Peyer's patch (tissue), 4 donors: ENCODE measurements at places on chromosomes 5 and 9. TPM values are rescaled to one million over a fixed set of nuclear protein-coding genes. Genes with fewer than 3 reads are reported as not detected.

GRCh38 chr5:132251220-132251725 is 6.2 kb upstream of the PDLIM4 start:
- DNase-seq: no peak

DNA sequence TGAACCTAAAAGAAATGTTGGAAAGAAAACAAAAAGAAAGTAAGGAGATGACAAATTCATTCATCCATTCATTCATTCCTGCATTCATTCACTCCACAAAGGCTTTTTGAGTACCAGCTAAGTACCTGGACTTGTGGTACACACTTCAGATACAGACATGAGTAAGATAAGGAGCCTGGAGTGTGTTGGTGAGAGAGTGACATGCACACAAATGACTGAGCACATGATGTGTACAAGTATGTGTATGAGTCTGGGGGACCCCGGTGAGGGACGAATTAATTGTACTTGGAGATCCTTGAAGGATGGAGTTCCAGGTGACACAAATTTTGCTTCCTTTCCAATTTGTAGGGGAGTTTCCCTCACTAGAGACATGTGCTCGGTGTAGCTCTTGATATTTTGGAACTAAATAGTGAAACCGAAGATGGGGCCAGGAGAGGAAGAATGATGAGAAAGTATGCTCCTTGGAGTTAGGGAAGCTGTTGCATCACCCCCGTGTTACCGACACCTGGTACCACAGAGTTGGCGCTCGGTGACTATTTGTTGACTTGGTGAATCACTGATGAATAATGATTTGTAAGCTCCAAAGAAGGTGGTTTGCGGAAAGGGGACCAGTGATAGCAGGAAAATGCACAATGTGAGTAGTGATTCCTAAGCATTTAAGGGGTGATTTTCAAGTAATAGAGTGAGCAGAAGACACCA is 509.8 kb downstream of the CCDC171 start:
- DNase-seq: no peak

GRCh38 chr5:137372016-137372772 is 126.9 kb downstream of the SPOCK1 start:
- DNase-seq: no peak

GRCh38 chr5:72377910-72378638 is 57.9 kb downstream of the PTCD2 start:
- no peak for DNase-seq

DNA sequence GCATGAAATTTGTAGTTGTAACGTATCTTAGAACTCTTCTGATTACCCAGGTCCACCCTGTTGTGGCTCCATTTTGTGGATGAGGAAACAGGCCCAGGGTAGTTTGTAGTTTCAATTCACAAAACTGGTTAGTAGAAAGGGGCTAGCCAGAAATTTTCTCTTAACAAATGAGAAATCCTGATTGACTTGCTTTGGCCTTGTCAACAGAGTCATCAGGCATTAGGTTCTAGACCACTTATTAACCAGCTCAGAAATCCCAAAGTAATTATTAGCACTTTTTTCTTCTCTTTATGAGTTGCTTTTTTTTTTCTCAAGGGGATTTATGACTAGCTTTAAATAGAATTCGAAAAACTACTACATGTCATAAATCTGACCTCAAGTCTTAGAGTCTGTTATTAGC is 160.2 kb downstream of the SH3GL2 start:
- DNase-seq: no peak

- no peak for DNase-seq
Measured at GRCh38 chr5:87300744-87301143, 33.1 kb downstream of the RASA1 start.

DNA sequence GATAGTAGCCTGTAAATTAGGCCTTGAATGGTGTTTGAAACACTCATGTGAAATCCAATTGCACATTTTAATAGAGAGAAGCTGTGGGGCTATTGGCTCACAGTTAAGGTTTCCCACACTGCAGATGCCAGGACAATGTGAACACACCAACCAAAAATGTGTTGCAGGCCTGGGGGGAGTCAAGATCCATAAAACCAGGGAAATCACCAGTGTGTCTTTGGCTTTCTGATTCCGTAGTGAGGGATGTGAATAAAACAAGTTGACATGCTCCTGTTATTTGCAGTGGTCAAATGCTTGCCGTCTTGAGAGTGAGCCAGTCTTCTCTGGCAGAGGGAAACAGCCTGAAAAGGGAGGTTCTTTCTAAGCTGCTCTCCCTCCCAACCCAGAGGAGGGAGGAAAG is 79.0 kb downstream of the ZNF462 start:
- DNase-seq: no peak

GRCh38 chr5:35685161-35685560 is 67.5 kb downstream of the SPEF2 start:
- no peak for DNase-seq

DNA sequence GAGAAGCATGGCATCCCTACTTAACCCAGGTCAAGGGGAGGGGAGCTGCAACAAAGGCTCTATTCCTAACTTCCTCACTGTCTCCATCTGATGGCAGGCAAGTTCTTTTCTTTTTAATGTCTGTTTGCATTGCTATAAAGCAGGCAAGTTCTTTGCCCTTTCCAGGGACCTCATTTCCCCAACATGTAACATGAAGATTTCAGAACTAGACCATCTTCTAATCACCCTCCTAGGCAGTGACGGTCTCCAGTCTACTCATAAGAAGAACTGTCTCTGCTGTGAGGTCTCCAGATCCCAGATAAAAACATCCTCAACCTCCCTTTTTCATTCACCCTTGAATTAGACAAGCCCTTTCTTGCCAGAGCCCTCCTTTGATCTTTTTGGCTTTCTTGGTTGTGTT is 42.1 kb downstream of the PPP1R2B start:
- DNase-seq: no peak

DNA sequence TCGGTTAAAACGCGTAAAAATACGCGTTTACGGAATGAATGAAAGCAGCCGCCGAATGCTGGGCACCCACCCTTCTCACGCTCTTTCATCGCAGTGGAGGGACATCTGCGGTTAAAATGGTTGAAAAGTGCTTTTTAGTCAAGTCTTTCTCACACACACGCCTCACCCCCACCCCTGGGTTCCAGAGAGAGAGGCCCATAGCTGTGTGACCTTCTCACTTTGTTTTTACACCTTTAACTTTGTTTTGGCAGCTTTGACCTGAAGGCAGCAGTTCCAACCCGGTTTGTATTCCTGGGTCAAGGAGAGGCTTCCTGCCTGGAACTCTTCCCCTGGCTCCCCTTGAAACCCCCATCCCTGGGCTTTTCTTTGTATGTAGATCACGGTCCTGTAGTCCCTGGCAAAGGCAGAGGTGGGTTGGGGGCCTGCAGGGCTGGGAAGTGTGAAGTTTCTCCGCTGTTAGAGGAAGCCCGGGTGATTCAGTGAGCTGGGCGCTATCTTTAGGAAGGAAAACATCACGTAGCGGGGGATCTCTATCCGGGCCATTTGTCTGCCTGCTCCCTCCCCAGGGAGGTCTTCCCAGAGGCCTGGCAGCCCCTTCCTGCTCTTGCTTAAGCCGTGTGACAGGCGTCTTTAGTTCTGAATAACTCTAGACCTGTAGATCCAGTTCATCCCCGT is 29.6 kb downstream of the SPRY4 start:
- DNase-seq: no peak

DNA sequence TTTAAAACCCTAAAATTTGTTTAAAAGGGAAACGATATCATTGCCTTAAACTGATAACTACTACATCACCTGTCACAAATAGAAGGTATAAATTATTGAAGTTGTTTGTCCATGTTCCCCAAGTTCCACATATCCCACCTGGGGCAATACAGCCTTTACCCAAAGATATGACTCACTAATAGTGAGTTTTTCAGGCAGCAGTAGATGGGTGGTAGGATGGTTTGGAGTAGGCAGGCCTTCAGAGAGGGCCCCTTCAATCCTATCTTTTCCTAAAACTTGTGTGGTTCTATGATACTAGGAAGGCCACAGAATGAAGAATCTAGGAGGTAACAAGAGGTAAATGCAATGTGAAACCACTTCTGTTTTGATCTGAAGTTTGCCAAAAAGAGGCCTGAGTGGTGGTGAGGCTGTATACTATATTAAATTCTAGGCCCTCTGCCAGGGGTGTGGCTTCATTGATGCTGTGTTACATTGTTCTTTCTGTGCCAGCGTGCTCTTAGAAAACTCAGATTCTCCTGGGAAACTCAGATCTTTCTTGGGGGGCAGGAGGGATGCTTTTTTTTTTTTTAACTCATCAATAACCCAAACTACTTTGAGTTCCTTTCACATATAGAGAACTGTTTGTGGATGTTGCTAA is 7.2 kb downstream of the CYSTM1 start:
- no peak for DNase-seq

GRCh38 chr5:20041326-20042274 is 53.6 kb upstream of the CDH18 start:
- no peak for DNase-seq

- no peak for DNase-seq
Measured at GRCh38 chr5:177316005-177316404, 4.3 kb upstream of the MXD3 start.

DNA sequence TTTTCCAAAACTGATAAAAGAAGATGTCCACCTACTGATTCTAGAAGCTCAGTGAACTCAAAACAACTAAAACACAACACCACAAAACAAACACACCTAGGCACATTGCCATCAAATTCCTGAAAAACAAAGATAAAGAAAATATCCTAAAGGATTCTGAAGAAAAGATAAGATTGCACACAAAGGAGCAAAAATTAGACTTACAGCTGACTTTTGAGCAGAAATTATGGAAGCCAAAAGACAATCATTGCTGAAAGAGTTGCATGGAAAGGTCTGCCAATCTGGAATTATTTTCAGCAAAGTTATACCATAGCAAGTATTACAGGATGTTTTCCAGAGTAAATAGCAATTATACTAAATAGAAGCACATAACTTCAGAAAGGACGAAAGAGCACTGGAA is 128.2 kb upstream of the IRX2 start:
- no peak for DNase-seq

- peak; percentile 65 for DNase-seq
Measured at GRCh38 chr5:68239487-68239886, 23.9 kb downstream of the PIK3R1 start.

- DNase-seq: no peak
Measured at GRCh38 chr5:81417052-81417451, 23.1 kb upstream of the ACOT12 start.

GRCh38 chr5:9445826-9446388 is 100.0 kb downstream of the SEMA5A start:
- DNase-seq: no peak

- DNase-seq: no peak
Measured at GRCh38 chr5:153584126-153584959, 93.9 kb downstream of the GRIA1 start.

DNA sequence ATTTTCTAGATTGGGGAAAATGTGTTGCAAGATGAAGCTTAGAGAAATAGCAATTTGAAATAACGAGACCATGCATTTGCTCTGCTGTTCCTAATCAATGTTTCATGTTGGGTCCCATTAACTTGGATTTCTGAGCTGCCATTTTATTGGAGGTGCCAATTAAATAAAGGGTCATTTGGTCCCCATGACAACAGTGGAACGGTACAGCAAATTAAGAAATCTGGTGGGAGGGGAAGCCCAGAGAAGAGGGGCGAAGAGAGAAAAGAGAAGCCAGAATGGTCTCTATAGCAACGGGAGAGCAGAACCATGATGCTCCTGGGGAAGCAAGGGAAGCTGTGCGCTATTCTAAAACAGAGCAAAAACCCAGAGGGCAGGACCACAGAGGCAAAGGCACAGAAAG is 120.2 kb downstream of the ENTREP1 start:
- DNase-seq: no peak

DNA sequence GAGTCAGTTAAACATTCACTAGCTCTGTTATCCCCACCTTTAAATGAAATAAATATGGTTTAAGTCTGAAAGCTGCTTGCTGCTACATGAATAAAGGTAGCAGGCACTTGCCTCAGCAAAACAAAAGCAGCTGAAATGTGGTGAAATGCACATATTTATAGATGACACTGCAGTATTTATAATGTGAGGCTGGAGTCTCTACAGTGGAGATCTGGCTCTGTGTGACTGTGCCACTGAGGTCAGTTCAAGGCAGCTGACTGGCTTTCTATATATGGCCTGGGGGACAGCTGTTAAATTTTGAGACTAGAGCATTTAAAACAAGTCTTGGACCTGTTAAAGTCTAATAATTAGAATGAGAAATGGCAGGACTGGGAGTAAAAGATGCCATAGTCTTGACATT is 859.6 kb upstream of the SEMA6A start:
- DNase-seq: no peak

DNA sequence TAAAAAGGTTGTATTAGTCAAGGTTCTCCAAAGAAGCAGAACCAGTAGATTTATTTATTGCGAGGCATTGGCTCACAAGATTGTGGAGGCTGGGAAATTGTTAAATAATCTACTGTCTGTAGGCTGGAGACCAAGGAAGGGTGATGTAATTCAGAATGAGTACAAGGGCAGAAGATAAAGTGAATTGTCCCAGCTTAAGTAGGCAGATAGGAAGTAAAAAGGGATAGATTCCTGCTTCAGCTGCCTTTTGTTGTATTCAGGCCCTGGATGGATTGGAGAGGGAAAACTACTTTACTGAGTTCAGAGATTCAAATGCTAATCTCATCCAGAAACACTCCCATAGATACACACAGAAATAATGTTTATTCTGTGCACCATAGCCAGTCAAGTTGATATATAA is 301.1 kb downstream of the CYLC2 start:
- DNase-seq: no peak

DNA sequence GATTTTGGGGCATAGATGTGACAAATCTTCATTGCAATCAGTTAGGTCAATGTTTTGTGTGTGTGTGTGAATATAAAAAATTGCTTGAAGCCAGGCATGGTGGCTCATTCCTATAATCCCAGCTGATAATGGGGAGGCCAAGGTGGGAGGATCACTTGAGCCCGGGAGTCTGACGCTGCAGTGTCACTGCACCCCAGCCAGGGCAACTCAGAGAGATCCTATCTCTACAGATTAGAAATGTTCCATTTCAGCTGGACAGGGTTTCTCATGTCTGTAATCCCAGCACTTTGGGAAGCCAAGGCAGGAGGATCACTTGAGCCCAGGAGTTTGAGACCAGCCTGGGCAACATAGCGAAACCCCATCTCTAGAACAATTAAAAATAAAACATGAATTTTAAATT is 11.5 kb downstream of the OR2V2 start:
- no peak for DNase-seq

- DNase-seq: no peak
Measured at GRCh38 chr5:135810188-135810943, 24.1 kb upstream of the SLC25A48 start.

- no peak for DNase-seq
Measured at GRCh38 chr9:107386396-107386795, 103.2 kb downstream of the KLF4 start.

RMI1 gene
- total RNA-seq: 8.2 TPM

ENTPD2 gene
- 5.0 TPM for total RNA-seq

BTNL3 gene
- 122 TPM for total RNA-seq

CCNO gene
- 0.95 TPM for total RNA-seq

SRD5A1 gene
- total RNA-seq: 10.7 TPM

GRAMD2B gene
- 165 TPM for total RNA-seq

GZMA gene
- 2.2 TPM for total RNA-seq

IQGAP2 gene
- total RNA-seq: 58.6 TPM

ALDH7A1 gene
- total RNA-seq: 19.4 TPM

IFNA2 gene
- not detected for total RNA-seq

CDX1 gene
- 390 TPM for total RNA-seq

ZNF782 gene
- total RNA-seq: 22.3 TPM

SNAPC4 gene
- 13.0 TPM for total RNA-seq
